ENCODE measurements at places on chromosomes 7 and 10.

GRCh38 chr7:44280993-44281721, 44.2 kb downstream of the CAMK2B start:
- no peak for DNase-seq

DNA sequence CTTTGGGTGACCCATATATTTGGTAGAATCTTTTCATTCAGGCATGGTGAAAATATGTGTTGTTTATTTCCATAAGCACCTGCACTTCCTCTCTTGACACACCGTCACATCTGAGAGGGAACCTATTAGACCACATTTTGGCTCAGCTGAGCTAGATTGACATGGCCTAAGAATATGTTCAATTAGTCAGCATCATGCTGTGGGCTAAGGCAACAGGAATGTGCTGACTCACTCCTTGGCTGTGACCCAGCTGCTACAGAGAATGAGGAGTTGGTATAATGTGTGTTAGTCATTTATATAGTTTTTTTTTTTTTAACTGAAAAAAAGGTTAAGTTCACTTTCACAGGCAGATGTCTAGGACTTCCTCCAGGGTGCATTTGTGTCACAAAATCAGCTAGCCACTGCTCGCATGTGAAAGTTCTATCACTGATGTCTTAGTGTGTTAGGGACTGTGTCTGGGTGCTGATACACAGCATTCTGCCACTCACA, 180.6 kb downstream of the SEMA3E start:
- no peak for DNase-seq

DNA sequence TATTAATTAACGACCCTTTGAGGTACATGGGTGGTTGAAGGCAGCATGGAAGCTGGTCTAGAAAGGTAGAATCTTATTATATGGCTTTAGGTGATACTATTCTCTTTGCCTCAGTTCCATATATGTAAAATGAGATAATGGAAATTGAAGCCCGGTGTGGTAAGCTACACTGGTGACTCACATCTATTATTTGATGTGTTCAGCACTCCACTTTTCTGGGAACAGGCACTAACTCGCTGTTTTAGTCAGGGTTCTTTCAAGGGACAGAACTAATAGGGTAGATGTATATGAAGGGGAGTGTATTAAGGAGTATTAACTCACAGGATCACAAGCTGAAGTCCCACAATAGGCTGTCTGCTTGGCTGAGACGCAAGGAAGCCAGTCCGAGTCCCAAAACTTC, 4.4 kb upstream of the TRUB1 start:
- DNase-seq, result no peak

DNA sequence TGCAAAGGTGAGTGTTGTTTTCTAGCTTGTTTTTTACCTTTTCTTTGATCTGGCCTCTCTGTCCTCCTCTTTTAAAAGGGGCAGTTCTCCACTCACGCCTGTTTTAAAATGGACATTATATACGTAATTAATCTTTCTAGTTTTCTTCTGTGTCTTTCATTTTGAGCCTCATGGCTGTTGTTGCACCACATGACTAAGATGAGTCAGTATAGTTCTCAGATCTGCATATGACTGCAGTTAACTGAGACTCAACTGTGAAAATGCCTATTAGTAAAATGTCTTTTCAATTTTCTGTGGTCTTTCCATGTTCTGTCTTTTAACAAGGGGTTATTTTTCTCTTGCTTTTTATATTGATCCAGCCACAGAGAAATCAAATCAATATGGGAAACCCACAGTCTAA, 296.1 kb downstream of the CDK14 start:
- no peak for DNase-seq

DNA sequence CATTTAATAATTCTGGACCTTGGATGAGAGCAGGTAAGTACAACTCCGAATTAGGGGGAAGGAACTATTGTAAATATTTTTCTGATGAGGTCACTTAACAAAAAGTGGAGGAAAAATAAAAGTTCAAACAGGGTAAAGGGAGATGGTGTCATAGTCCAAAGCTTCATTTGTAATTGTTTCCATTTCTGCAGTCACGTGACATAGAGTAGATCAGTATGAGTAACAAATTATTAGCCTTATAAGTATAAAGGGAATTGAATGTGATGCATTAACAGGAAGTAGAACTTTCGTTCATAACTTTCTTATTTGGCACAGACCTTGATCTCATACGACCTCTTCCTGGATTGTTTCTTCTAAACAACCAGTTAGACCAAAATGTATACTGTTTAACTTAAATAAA, 347.2 kb upstream of the TPK1 start:
- DNase-seq, result no peak

DNA sequence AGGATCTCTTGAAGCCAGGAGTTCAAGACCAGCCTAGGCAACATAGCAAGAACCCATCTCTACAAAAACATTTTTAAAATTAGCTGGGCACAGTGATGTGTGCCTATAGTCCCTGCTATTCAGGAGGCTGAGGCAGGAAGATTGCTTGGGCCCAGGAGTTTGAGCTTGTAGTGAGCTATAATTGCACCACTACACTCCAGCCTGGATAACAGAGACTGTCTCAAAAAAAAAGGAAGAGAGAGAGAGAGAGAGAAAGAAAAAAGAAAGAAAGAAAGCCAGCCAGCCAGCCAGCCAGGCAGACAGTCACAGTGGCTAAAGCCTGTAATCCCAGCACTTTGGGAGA, 95.2 kb upstream of the STK17A start:
- no peak for DNase-seq

GRCh38 chr10:108902619-108903285, 1020.6 kb downstream of the XPNPEP1 start:
- DNase-seq, result no peak

DNA sequence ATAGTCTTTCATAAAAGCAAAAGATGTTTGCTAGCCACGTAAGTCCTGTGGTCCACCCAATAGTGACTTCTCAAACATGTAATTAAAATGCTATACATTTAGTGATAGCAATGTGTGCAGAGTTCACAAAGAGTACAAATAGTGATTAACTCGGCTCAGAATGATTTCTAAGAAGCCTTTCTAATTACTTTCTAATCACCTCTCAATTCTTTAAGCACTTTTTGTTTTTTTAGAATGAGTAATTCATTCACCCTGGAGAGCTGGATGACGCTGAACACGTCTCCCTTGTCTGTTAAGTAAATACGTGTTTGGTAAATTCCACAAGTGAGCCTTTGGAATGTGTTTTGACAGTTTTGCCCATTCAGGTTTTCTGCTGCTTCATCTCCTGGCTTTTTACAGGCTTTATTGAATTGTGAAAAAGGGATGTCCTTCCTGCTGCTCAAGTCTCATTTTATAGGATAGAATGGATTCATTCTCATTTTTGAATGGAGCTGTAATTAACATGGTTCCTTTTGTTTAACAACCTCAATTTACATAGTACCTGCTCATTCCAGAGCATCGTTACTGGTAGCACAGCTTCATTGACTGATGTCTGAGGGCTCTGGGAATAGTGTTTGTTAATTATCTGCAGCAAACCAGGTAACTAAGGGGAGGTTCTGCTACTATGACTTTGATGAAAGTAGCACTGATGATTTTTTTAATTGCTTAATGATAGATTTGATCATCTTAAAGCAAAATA, 212.1 kb downstream of the VTI1A start:
- DNase-seq, result no peak

GRCh38 chr10:22325272-22326144, 4.6 kb downstream of the BMI1 start:
- no peak for DNase-seq

- DNase-seq, result no peak
These were observed 613 bp downstream of the USP6NL start for GRCh38 chr10:11610826-11611247.

DNA sequence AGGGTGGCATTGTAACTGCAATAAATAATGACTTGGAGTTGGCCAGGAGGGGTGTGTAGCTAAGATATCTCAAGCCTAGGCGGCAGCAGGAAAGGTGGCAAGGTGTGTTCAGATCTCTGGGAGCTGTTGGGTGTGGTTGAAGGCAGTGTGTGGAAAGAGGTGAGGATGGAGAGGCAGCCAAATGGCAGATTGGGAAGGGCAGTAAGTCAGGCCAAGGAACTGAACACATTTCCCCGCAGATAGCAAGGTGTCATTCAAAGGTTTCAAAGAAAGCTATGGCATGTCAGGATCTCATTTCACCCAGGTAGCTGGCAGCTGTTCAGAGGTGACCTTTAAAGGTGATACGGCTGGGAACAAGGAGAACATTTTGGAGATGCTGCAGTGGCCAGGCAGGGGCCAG, 586.0 kb upstream of the MGMT start:
- no peak for DNase-seq

GRCh38 chr7:93823621-93824020, 66.9 kb downstream of the TFPI2 start:
- DNase-seq, result no peak

GRCh38 chr10:51619365-51619764, 80.0 kb downstream of the CSTF2T start:
- no peak for DNase-seq

- no peak for DNase-seq
These were observed 23.5 kb upstream of the VCL start for GRCh38 chr10:73974309-73974946.

DNA sequence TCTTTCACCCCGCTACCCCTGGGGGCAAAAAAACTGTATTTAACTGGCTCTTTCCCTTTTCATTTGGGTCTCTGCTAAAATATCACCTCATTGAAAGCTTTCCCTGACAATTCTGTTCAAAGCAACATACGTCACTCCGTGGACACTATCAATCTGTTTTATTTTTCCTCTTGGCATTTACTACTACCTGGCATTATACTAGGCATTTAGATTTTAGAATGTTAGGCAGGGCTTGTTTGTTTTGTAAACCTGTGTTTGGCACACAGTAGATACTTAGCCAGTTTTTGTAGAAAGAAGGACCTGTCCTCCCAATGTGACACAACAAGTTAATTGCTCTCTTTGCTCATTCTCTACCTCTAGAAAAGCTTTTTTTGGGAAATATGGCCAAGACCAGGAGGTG, 26.5 kb upstream of the PDK4 start:
- DNase-seq, result no peak

GRCh38 chr10:112650588-112651030, 203.6 kb downstream of the VTI1A start:
- no peak for DNase-seq

DNA sequence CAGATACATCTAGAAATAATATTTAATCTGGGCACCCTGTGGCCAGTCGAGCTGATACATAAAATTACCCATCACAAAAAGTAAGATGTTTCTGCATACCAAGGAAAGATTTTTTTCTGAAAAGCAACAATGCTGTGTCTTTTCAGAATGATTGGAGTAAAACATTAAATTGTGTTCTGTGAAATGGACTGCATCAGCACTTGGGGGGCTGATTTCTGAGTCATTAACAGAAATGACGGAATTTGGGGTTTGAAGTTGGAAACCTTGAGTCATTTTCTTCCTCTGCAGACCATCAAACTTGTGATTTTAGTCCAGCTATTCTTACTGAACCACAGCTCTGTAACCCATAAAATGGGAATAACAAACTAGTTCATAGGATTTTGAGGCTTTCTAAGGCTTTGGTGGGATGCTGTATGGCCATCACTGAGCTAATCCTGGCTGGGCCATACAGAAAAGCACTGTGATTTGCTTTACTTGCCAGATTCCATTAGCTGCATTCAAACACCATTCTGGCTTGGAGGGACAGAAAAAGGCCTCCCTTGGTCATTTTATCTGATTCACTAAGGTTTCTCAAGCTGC, 739.4 kb upstream of the IGFBP3 start:
- DNase-seq, result no peak

DNA sequence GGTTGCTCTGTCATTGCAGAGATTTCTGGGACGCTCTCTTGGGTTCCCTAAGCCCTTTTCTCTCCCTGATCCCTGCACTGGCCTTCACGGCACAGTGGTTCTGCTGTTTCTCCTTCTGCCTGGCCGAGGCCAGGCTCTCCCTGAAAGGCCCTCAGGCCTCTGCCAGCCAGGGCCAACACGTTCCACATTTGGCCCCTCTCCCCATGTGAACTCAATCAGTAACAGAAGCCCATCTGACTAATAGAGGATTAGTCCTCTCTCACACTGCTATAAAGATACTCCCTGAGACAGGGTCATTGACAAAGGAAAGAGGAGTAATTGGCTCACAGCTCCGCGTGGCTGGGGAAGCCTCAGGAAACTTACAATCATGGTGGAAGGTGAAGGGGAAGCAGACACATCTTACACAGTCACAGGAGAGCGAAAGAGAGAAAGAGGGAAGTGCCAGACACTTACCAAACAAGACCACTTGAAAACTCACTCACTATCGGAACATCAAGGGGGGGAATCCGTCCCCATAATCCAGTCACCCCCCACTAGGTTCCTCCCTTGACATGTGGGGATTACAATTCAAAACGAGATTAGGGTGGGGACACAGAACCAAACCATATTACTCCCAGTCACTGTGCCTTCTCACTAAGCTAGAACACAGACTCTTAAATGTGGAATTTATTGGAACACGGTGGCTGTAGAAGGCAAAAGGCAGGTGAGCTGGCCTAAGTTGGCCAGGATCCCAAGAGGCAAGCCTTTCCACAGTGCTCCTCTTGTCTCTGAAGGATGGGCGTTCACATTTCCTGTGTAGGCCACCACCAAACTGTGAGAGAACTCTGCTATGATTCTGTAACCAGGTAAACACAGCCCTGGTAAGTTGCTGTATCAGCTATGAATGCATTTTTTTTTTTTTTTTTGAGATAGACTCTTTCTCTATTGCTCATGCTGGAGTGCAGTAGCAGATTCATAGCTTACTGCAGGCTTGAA, 8.8 kb downstream of the FZD8 start:
- DNase-seq, result no peak

GRCh38 chr10:43390759-43391158, 18.2 kb downstream of the HNRNPF start:
- no peak for DNase-seq

GRCh38 chr7:158328376-158329013, 259.1 kb downstream of the PTPRN2 start:
- no peak for DNase-seq

DNA sequence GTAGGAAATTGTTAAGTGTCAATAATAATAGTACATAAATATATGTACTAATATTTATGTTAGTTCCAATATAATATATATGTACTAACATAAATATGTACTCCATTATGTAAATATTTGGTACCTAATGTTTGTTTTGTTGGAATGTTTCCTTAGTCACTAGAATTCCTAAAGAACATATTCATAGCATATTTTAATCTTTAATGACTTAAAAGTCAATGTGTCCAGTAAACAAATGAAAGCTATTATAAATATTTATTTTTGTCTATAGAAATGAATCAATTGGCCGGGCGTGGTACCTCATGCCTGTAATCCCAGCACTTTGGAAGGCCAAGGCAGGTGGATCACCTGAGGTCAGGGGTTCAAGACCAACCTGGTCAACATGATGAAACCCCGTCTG, 153.6 kb downstream of the GPR158 start:
- DNase-seq, result no peak

- peak; percentile 77 for DNase-seq
These were observed 1.3 kb downstream of the CTTNBP2 start for GRCh38 chr7:117871778-117872538.

DNA sequence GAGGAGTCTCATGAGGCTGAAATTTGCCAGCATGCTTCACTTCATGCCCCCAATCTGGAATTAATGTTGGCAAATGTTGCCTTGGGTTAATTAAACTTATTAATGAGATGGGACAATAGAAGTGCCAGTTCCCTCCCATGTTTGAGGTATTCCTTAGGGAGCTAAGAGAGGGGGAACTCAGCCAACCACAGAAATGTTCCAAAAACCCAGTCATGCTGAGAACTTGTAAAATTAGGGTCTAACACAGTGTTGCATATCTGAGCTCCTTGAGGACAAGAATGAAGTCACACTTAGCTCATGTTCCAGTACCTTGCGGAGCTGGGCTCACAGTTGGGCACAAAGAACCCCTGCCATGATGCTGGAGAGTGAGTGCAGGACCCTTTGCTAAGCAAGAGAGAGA, 89.4 kb downstream of the OAT start:
- no peak for DNase-seq

GRCh38 chr10:93065675-93066543, 5.3 kb downstream of the CYP26C1 start:
- DNase-seq, result no peak

- no peak for DNase-seq
These were observed 994.1 kb downstream of the KCNMA1 start for GRCh38 chr10:76643511-76643911.
